Cerebellar nuclear complex (tissue), 1 donor: ENCODE measurements at places on chromosomes 3 and 15.

GRCh38 chr3:131338948-131339640, 42.5 kb upstream of the NUDT16 start:
- no peak for DNase-seq

- no peak for DNase-seq
These were observed 75.7 kb upstream of the BNIP2 start for GRCh38 chr15:59764775-59765174.

GRCh38 chr3:10549617-10550230, 44.3 kb upstream of the ATP2B2 start:
- DNase-seq, result no peak

- DNase-seq, result no peak
These were observed 351.9 kb downstream of the LSAMP start for GRCh38 chr3:116093374-116093773.

DNA sequence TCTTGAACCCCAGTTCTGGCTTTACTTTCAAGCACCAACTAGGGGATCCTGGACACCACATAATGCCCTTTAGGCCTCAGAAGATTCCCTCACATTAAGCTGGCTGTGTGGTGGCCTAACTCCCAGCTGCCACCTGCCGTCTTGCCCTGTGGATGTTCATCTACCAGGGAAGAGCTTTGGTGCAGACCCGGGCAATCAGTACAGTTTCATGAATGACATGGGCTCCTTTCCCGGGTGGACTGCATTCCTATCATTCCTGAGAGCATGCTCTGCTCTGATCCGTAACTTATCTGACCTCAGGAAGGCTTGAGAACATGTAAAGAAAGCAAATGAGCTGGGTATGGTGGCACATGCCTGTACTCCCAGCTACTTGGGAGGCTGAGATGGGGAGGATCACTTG, 50.0 kb upstream of the GSK3B start:
- no peak for DNase-seq

- DNase-seq, result no peak
These were observed 74.8 kb downstream of the ABHD5 start for GRCh38 chr3:43765521-43765971.

- DNase-seq, result no peak
These were observed 22.7 kb downstream of the ATRIP start for GRCh38 chr3:48469046-48469915.

GRCh38 chr15:33234020-33234461, 39.5 kb upstream of the FMN1 start:
- DNase-seq, result no peak

DNA sequence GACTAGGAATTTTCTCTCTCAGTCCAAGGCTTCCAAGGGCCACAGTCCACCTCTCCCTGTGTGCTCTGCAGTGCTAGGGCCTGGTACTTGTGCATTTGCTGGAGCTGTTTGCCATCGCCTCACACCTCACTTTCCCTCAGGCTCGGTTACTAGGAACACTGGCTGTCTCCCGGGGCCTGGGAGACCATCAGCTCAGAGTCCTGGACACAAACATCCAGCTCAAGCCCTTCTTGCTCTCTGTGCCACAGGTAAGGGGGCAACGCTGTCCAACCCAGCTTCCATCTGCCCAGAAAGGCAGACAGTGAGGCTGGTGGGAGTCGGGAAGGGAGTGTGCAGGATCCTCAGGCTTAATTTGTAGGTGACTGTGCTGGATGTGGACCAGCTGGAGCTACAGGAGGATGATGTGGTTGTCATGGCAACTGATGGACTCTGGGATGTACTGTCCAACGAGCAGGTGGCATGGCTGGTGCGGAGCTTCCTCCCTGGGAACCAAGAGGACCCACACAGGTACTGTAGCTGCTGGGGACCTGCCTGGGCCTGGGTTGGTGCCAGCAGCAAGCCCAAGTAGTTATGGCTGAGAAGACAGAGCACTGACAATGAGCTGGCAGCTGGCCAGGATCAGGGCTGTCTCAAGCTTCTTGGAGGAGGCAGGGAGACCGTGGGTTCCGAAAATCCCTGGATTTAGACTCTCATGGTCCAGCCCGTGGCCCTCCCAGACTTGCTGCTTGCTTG, 3.4 kb downstream of the PPM1M start:
- peak; percentile 72 for DNase-seq

DNA sequence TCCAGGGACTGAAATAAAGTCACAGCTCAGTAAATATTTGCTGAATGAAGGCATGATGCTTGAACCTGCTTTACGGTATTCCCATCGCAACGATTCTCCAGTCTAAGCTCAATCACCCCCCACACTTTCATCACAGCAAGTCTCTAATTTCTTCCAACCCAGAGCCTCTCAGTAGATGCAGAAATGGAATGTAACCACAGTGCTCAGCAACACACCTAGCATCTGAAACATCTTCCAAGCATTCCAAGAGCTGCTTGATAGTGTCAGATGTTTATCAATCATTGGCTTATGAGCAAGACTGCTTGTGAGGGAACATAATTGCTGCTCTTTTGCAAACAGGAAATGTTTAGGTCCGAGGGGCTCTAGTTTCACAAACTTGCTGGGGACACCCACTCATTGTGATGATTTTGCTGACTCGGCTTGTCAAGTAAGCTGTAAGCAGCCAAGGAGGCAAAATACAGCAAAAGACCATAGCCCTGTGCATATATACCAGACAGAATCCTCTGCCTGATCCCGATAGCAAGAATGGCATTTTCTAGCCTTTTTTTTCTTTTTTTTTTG, 751.2 kb downstream of the NR2F2 start:
- no peak for DNase-seq

DNA sequence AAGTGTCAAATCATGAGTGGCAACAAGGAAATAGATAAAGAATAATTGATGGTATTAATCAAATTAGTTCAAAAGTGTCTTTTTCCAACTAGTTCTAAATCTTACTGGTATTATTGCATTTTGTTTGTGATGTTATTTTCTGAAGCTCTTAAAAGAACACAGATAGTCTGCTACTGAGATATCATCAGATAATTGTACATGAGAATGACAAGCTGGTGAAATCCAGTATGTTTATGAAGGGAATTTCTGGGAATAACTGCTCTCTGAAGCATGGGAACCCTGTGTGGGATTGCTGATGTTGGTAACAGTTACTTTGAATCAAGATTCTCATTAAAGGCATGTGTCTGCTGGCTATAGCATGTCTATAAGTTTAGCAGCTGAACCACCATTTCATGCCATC, 190.3 kb upstream of the CDIN1 start:
- DNase-seq, result no peak

- no peak for DNase-seq
These were observed 13.5 kb downstream of the MCCC1 start for GRCh38 chr3:183085634-183086390.

DNA sequence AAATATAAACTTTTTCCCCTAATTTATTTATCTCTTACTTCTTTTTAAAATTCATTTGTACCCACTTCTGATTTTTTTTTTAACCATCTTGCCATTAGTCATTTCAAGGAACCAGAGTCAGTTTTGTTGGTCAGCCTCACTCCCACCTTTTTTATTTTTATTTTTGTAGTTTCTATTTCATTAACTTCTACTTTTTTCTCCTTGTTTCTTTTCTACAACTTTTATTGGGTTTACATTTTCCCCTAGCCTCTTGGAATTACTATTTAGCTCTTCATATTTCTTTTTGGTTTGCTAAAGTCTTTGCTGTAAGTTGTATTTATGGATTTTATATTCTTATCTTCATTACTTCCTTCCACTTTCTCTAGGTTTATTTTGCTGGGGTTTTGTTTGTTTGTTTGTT, 13.7 kb upstream of the VEPH1 start:
- DNase-seq, result no peak

- no peak for DNase-seq
These were observed 1.2 kb upstream of the HYAL2 start for GRCh38 chr3:50323614-50324199.

GRCh38 chr3:25957026-25957425, 167.1 kb downstream of the OXSM start:
- no peak for DNase-seq

DNA sequence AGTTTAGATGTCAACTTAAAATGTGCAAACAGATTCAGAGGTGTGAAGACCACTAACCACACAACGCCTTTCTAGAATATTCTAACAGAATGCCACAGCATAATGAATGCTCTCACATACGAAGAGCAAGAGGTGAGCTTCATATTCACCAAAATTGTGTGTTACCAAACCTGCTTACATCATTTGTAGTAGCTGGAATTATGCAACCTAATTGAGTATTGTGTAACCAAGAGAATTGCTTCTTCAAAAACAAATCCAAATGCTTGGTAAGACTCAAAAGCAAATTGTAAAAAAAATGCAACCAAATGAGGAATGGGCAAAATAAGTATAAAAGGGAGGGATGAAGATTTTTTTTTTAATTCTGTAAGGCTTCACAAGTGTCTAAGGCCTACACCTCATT, 160.7 kb downstream of the TAFA4 start:
- no peak for DNase-seq

- DNase-seq, result no peak
These were observed 125.9 kb upstream of the SLC7A14 start for GRCh38 chr3:170711786-170712185.

DNA sequence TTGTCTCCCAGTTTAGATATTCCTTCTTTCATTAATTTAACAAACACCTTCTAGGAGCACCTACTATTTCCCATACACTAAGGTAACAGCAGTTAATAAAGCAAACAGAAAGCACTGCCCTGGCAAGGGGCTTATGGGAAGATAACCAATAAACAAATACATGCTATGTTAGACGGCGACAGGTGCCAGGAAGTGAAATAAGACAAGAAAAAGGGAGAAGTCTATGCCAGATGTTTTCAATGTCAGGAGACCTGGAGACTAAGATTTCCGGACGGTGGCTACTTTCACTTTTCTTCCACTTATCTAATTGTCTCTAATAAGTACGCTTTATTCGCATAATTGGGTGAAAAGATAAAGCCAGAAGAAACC, 32.5 kb upstream of the ZNF445 start:
- DNase-seq, result no peak

DNA sequence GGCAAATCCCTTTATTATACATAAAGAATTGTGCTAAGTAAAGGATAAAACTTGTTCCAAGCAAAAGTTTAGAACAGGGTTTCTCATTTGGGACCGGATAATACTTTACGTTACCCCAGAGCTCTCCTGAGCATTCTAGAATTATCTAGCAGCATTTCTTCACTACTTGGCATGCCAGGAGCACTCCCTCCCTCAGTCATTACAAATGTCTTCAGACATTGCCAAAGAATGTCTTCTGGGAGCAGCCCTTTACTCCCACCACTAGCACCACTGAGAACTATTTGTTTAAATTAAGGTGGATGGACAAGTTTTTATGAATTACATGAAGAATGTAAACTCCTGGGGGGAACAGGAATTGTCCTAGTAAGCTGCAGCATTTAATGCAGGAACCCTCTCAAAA, 516.4 kb downstream of the GBE1 start:
- no peak for DNase-seq

- DNase-seq, result no peak
These were observed 23.4 kb upstream of the SLC2A2 start for GRCh38 chr3:171049861-171050444.

GRCh38 chr15:26771168-26771567, 1.7 kb downstream of the GABRB3 start:
- no peak for DNase-seq

DNA sequence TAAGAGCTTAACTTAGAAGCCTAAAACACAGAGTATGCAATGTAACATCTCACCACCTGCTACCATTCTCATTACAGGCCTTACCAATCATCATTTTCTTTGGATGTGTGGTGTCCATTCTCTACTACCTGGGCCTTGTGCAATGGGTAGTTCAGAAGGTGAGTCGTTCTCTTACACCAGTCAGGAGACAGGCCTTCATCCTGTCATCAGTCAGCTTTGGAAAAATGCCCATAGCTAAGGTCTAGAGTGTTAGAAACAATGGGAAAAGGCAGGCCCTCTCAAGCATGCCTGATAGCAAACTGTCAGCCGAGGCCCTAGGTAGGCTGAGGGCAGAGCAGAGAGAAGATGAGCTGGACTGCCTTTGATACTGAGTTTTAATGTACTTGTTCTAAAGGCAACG, 13.5 kb downstream of the SLC28A2 start:
- no peak for DNase-seq

GRCh38 chr3:111285694-111286093, 214.1 kb downstream of the NECTIN3 start:
- DNase-seq, result no peak
